ENCODE measurements at places on chromosomes 7 and 10.

DNA sequence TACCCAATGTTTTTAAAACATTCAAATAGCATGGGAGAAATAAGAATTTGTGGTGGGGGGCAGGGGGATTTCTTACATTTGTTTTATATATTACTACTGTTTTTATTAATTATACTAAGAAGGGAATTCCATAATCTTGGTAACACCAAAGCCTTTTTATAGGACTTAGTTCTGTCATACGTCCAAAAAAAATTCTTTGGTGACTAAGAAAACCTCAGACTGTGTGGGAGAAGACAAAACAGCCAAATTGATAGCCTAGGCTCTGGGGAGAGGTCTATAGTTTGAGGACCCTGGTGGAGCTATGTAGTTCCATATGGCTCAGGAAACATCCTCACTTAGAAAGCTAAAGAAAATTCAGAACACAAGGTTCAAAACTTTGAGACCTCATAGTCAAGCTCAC, 23.4 kb downstream of the ACSM6 start:
- no peak for DNase-seq

- DNase-seq, result no peak
Measured at GRCh38 chr10:59382831-59383295, 20.5 kb upstream of the FAM13C start.

DNA sequence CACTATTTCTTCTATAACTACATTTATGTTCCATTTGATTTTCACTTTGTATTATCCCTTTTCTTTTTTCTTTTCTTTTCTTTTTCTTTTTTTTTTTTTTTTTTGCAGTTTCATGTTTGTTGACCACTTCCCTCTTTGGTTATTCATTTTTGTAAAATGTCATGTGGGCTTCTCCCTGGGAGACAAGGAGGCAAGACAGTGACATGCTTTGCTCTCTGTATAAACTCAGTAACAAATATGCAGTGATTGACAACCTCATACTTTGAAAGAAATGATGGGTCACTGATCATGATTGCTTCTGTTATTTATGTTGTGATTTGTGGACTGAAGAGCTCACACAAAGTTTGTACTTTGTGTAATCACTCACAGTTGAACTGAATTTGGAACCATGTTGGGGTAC, 90.2 kb upstream of the ABI1 start:
- DNase-seq, result no peak

- DNase-seq, result no peak
Measured at GRCh38 chr10:3665316-3665908, 119.6 kb downstream of the KLF6 start.

GRCh38 chr7:159084069-159084801, 60.4 kb downstream of the VIPR2 start:
- no peak for DNase-seq

DNA sequence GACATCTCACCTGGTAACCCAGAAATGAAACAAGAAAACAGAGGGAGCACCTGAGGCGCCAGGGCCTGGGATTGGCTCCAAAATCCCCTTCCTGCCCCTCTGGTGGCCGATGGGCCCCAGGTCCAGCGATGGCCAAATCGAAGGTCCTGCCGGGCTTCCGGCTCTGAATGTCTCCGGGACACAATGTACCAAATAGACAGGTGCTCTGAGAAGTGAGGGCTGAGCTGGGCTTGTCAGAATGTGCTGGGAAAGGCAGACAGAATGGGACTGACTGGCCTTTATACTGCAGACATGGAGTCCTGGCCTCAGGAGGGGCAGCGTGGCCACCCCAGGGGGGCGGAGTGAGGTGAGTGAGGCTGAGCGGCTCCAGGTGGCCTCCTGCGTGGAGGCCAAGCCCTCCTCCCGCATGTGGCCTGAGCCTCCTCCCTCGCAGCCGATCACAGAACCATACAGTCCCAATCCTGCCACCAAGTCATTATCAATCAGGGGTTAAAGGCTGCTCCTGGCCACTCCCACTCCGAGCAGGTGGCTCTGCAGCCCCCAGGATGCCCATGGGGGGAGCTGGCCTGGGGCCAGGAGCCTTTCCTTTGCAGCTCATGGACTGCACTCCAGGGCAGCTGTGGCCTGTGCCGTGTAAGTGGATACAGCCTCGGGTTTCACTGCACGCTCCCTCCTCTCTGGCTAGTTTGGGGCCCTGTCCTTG, 185.5 kb downstream of the ADARB2 start:
- DNase-seq, result no peak

GRCh38 chr7:48141521-48141920, 29.7 kb upstream of the ABCA13 start:
- no peak for DNase-seq

- DNase-seq, result no peak
Measured at GRCh38 chr7:103952408-103952807, 37.0 kb downstream of the RELN start.

DNA sequence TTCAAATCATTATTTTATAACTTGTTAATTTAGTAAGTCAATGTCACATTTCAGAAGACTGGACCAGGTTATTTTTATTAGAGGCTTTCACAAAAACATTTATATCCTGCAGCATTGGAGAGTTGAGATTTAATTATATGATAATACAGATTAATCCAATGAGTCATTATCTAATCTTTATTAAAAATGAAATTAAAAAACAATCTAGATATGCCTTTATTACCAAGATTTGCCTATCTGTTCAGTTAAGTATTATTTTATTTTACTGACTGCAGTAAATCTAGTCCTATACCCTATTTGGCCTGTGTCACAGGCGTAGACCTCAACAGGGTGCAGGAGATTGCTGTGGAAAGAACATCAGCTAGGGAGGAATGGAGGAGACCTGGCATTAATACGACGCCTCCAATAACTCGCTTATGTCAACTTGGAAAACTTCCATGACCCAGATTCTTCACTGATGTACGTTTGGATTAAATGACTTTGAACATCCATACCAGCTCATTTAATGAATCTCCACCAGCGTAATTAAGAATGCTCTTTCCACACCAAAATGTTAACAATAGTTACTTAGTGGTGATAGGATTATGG, 18.2 kb downstream of the PAXIP1 start:
- DNase-seq, result no peak

GRCh38 chr7:137846549-137846826, 286 bp downstream of the DGKI start:
- DNase-seq, result no peak

- no peak for DNase-seq
Measured at GRCh38 chr7:93046641-93047040, 71.1 kb downstream of the SAMD9 start.

DNA sequence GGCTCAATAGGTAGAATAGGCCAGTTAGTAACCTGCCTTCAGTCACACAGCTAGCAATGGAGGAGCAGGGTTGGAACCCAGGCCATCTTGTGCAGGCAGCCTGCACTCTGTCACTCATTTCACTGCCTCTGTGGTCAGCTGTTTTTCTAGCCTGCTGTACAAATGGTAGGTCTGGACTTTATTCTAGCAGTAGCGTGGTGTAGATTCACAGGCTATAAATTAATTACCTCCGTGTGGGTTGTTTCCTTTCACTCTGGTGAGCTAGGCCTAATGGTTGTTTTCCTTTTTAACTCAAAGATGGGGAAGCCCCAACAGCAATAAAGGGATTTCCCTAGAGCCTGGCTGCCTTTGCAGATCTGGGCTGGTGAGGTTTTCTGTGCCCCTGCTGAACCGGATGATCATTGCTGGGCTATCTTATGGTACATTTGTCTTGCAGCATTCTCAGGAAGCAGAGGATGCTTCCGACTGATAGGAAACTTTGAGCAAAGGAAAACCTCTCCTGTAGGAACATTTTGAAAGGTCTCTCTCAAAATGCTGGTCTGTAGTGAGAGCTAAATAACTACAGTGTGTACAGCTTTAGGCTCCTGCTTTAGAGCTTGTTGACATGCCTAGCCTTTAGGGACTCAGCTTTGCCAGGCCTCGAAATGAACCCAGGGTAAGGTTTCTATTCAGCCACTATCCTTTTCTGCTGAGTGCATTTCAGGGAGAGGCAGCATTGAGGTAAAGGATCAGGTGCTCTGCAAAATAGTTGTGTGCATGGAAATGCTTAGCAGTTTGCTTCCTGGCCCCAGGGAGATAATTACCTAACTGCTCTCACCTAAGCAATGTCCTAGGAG, 157.4 kb downstream of the ST7 start:
- DNase-seq, result no peak

- DNase-seq, result no peak
Measured at GRCh38 chr7:75536491-75536890, 44.4 kb downstream of the SPDYE5 start.

DNA sequence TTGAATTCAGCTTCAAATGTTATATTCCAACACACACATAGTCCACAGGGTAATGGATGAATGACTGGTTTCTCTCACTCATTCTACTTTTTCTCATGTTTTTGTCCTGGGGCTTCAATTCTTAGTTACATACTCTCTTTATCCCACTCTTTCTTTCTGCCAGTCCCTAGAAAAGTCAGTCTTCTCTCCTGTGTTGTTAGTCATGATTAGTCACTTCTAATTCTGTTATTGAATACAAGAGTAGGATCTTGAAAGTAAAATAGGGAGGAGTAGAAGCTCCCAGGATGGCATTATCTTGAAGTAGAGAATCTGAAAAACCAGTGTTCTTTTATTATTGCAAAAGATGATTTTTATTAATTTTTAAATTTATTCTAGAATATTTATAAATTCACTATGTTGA, 45.5 kb upstream of the CALCR start:
- no peak for DNase-seq

- no peak for DNase-seq
Measured at GRCh38 chr10:70595566-70596016, 7.0 kb downstream of the PRF1 start.

GRCh38 chr10:44278837-44279324, 106.0 kb downstream of the CXCL12 start:
- no peak for DNase-seq

DNA sequence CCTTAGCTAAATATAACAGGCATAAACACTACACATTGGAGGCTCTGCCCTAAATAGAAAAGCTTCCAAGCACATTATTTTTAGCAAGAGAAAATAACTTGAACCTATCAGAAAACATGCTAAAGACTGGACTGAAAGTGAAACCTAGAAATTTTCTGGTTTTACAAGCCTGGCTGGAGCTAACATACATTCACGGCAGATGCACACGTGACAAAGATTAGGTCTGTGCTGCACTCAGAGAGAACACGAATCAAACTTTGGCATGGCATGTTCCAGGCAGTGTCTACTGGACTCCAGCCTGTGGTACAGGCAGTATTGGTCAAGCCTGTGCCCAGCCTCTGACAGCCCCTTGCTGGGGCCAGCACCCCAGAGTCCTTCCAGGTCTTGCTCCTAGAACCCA, 94.1 kb upstream of the PCBD1 start:
- no peak for DNase-seq

- DNase-seq, result no peak
Measured at GRCh38 chr7:28292834-28293526, 112.4 kb upstream of the JAZF1 start.

GRCh38 chr10:121594623-121595350, 3.5 kb downstream of the FGFR2 start:
- DNase-seq, result peak; percentile 8

GRCh38 chr7:114687238-114687637, 234.7 kb upstream of the MDFIC start:
- no peak for DNase-seq
